ENCODE measurements at places on chromosomes 7 and 10. TPM values are rescaled to one million over a fixed set of nuclear protein-coding genes. Genes with fewer than 3 reads are reported as not detected.

DNA sequence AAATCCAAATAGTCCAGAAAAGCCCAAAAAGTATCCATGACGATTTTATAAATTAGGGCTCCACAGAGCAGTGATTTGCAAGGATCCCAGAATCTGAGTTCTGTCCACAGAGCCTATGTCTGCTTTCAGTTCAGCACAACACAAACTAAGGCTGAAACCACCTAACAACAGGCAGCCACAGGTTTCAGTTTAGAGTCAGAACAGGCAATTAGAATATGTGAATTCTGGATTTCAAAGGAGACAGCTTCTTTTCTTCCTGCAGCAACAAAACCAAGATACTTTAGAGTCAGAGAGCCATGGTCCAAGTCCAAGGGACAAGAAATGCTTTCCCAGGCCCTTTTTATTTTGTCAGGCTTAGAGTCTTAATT lies 23.6 kb downstream of the IFIT3 start:
- no peak for DNase-seq

DNA sequence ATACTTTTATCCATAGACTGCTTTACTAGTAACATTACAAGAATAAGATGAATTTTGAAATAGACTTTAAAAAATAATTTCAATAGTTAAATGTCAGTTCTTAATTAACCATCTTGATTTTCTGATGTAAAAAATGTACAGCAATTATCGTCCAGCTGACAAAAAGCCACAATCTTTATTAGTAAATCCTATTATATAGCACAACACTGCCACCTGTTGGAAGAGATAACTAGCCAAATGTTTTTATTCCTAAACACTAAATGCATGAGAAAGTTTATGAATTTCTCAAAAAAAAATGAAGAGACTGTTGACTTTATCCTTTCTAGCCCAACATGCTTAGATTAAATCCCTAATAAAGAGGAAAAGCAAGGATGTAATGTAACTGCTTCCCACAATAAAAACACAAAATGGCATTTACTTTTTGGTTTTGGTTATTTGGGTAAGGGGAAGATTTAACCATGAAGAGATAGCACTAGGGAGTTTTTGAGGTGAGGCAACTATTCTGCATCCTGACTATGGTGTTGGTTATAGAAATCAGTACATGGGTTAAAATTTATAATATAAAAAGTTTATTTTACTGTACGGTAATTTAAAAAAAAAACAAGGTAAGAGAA lies 8.0 kb downstream of the COA1 start:
- DNase-seq, result no peak

GRCh38 chr7:99767662-99768061 lies 16.3 kb downstream of the CYP3A4 start:
- no peak for DNase-seq

SEMA3C gene
- total RNA-seq, result 0.16 TPM

DNA sequence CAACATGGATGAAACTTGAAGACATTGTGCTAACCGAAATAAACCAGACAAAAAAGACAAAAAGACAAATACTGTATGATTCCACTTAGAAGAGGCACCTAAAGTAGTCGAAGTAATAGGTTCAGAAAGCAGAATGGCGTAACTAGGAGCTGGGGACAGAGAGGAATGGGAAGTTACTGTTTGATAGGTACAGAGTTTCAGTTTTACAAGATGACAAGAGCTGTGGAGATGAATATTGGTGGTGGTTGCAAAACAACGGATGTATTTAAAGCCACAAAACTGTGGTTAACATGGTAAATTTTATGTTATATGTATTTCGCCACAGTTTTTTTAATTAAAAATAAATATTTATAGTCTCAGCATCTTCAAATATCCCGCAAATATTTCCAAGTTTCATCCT lies 64.1 kb upstream of the DIP2C start:
- DNase-seq, result no peak

ADAM8 gene
- total RNA-seq, result 62.8 TPM

NFE2L3 gene
- total RNA-seq, result 53.7 TPM

DNA sequence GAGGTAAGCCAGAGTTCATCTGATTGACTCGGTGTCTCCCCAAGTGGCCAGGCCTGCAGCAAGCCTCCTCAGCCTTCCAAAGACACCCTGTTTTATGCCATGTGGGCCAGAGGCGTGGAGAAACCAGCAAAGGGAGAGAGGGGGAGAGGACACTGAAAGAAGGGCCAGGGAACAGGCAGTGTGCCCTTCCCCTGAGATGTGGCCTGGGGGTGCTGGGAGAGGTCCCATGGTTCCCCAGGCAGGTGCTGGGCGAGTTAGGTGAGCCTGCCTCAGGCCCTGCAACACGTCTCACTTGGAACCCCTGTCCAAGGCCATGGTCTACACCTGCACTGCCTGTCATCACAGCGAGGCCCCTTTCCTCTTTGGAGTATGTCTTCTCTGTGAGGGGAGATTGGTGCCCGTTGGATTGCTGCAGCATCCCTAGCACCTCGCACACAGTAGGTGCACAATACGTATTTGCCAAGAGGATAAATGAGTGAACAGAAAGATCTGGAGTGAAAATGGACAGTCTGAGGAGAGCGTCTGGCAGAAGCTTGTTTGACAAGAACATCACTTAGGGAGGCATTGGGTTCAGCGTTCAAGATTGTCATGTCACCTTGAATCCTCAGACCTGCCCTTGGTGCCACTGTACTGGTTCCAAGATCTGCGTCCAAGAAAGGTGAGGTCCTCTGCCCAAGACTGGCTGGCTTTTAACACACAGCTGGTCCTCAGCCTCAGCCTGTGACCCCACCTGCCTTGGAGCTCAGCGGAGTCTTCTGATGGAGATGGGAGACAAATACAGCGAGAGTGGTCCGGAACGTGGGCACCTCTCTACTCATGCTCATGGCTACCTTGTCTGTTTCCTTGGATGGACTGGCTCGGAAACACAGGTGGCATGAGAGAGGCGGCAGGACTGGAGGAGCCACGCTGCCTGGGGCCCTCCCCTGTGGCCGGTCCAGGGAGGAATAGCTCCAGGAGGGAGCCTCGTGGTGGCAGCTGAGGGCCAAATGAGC lies 39.8 kb upstream of the NUB1 start:
- DNase-seq, result no peak

DNA sequence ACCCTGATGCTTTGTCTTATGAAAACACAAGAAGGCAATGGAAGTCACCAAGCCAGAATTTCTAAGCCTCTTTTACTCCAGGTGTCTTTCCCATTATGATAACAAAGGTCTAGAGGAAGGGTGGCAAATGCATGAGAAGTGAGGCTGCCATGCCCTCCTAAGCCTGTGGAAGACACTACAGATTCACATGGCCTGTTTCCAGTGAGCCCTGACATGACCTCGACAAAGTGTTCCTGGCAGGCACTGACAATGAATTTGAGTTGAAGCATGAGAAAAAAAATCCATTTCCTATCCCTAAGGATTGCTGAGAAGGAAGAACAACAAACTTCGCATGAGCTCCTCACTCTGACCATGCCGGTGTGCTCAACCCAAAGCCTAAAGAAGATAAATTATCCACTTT lies 268.0 kb downstream of the HTR7 start:
- DNase-seq, result no peak

GIMAP5 gene
- total RNA-seq, result 50.2 TPM

Data from activated T-cell treated with anti-CD3 and anti-CD28 coated beads, Interleukin-2, amount 50 U/mL, for 4 hours (primary cell).